ENCODE measurements at places on chromosomes 1 and 21.

DNA sequence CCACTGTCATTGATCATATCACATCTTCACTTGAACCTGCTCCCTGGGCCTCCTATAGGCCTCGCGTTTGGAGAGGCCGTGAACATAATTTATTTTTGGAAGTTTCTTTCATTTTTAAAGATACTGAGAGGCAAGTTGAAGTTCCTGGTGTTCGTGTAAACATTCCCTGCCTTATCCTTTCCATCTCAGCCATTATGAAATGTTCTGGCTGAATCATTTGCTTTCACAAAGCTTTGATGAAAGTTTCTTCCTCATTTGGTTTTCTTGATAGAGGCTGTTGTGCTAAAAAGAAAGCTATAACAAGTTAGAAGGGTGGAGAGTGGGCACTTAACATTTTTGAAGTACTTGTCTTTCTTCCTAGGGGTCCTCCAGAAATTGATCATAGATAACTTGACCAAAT, 15.5 kb downstream of the CAMTA1 start:
- no peak for DNase-seq

DNA sequence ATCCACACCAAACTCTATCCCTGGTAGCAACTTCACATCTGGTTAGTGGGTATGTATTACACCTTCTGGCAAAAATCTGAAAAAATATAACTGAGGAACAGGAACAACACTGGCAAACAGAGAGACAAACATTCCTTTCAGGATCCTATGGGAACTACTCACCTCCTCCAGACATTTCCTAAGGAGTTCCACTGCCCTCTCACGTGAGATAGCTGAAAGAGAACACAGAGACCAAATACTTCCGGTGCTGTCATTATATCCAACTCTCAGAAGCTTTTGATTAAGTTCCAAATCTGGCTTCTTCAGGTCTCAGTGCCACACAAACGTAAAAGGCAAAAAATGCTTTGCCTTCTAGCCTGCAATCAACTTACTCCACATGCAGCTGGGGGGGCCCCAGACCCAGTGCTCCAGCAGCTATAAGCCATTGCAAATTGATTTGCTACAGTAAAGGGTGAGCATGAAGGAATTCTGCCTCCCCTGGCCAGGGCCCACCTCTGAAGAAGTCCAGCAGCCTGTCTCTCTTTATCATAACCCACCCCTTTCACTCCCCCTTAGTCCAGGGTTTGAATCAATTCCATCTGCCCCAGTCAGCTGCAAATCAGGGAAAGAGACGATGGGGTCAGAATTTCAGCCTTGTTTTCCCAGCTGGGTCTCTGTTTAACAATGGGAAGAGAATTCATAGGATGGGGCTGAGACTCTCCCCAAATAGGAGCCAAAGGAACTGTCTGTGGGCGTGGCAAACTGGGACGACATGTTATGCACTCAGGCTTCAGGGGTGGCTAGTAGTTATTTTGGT, 32.2 kb downstream of the TFAP2E start:
- DNase-seq = no peak

DNA sequence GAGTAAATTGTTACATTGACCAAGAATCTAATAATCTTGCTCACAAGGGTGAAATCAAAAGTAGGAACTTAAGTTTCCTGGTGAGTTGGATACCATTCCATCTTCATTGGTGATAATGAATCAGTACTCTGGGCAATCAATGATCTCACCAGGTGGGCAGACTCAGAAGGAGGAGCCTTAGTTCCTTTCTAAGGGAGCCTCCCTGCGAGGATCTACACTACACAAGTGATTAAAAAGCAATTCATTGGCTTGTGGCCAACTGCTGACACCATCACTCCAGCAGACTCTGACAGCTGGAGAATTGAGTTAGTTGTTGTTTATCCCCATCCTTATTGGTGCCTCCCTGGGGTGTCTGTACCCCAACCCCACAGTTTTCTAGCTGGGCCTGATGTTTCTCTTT, 84.1 kb upstream of the VANGL1 start:
- no peak for DNase-seq

DNA sequence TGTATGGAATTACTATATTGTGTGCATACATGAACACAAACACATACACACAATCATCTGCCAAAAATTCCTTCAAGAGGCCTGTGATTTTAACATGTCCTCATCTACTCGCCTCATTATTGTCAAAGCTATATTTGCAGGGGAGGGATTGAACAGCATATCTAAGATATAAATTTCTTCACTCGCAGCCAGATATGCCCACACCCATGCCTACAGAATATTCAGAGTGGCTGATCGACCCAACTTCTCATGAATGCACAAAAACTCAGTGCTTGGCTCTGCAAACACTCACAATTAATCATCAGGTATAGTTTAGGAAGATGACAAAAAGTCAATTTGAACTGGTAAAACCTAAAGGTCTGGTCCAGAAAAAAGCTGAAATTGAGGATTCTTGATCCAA, 25.1 kb upstream of the CCN1 start:
- DNase-seq = no peak

GRCh38 chr1:38013227-38013622, 691 bp downstream of the UTP11 start:
- DNase-seq = no peak

All from T follicular helper cell (primary cell).